Muscle of leg (tissue), 16 donors: ENCODE measurements at places on chromosomes 5 and 9. TPM values are rescaled to one million over a fixed set of nuclear protein-coding genes. Genes with fewer than 3 reads are reported as not detected.

Gene LCN10
- total RNA-seq, result 12.3 TPM

DNA sequence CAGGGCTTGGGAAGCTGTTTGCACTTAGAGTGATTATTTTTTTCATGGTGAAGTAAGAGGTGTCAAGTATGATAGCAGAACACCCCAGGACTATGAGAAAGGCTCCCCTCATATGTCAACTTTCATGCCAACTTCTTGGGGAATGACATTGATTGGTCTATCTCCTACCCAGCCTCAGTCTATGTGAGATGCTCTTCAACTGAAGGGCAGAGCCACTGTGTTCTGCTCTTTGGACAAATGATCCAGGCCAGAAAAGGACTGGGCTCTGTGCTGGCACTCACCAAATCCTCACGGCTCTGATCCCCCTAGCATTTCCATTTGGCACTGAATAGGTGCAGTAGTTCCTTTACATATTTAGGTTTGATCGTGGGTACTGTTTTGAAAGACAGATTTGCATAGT, 151.1 kb downstream of the DMRT2 start:
- H3K4me1 ChIP-seq, result peaks cover 9% of the 10 kb centered on the region
- no peak overlapping the region for H3K4me3 ChIP-seq
- no peak for DNase-seq
- no peak overlapping the region for H3K27ac ChIP-seq
- no peaks in the 10 kb centered on the region for H3K27me3 ChIP-seq
- H3K36me3 ChIP-seq, result no peaks in the 10 kb centered on the region

- DNase-seq, result no peak
- no peaks in the 10 kb centered on the region for H3K27me3 ChIP-seq
- H3K4me1 ChIP-seq, result no peaks in the 10 kb centered on the region
- no peak overlapping the region for H3K4me3 ChIP-seq
- no peak overlapping the region for H3K27ac ChIP-seq
- no peaks in the 10 kb centered on the region for H3K36me3 ChIP-seq
Observed at GRCh38 chr5:166909926-166910325, 1381.5 kb upstream of the WWC1 start.

Gene SEMA5A
- 26.5 TPM for total RNA-seq

Gene IGIP
- 5.5 TPM for total RNA-seq

Gene PCDHB15
- total RNA-seq, result 4.3 TPM

- H3K4me3 ChIP-seq, result no peak overlapping the region
- peaks cover 40% of the 10 kb centered on the region for H3K36me3 ChIP-seq
- DNase-seq, result no peak
- H3K4me1 ChIP-seq, result no peaks in the 10 kb centered on the region
Observed at GRCh38 chr5:635306-636055, 23.3 kb downstream of the CEP72 start.

Gene NAIP
- 10.7 TPM for total RNA-seq

Gene GARNL3
- total RNA-seq, result 20.2 TPM

Gene TAF11L10
- not detected for total RNA-seq

Gene ZNF879
- 6.0 TPM for total RNA-seq

Gene HSPA5
- 41.0 TPM for total RNA-seq

DNA sequence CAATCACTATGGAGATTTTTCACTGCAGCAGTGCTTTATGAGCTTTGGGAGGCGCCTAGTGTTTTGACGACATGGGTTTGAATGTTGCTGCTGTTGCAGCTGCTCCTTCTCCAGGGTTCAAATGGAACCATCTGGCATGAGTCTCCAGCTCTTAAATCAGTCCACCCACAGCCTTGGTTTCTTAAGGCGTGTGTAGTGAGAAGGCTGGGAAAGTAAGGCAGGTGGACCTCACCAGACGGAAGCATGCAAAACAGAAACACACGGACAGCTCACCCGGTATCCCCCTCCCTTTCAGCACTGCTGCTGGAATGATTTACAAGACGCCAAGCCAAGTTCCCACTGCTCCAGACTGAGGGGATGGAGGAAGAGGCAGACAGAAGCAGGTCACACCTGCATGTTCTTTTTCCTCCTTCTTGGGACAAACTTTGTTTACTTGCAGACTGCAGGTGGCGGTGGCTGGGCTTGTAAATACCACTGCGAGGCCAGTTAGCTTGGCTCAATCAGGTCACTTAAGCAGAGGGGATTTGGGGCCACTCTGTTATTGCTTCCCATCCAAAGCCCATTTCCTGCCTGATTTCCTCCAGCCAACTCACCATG, 47.4 kb downstream of the ADAM19 start:
- H3K27me3 ChIP-seq, result no peaks in the 10 kb centered on the region
- H3K36me3 ChIP-seq, result peaks cover 14% of the 10 kb centered on the region
- peaks cover 35% of the 10 kb centered on the region for H3K4me1 ChIP-seq

Gene PLK2
- total RNA-seq, result 103 TPM

DNA sequence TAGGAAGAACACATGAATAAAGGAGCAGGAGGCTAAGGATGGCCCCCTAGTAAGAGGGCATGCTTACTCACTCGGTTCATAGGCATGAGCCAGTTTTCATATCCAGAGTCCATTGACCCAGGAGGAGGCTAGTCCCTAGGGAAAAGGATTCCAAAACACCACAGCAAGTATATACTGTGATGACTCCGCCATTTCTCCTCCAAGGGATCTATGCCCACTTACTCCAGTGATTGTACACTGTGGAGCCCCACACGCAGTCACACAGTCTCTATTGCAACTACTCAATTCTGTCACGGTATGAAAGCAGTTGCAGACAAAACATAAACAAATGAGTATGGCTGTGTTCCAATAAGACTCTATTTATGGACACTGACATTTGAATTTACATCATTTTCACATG, 117.7 kb upstream of the ALDH1B1 start:
- no peaks in the 10 kb centered on the region for H3K36me3 ChIP-seq
- no peak overlapping the region for H3K27ac ChIP-seq
- H3K4me1 ChIP-seq, result peaks cover 5% of the 10 kb centered on the region
- DNase-seq, result no peak

GRCh38 chr9:98862936-98863335, 55.5 kb downstream of the GALNT12 start:
- peaks cover 59% of the 10 kb centered on the region for H3K4me1 ChIP-seq
- H3K27me3 ChIP-seq, result no peaks in the 10 kb centered on the region
- no peak overlapping the region for H3K4me3 ChIP-seq
- H3K36me3 ChIP-seq, result no peaks in the 10 kb centered on the region

GRCh38 chr5:176685010-176685409, 37.7 kb downstream of the TSPAN17 start:
- no peaks in the 10 kb centered on the region for H3K36me3 ChIP-seq
- H3K4me1 ChIP-seq, result peaks cover 5% of the 10 kb centered on the region
- H3K27me3 ChIP-seq, result peaks cover 43% of the 10 kb centered on the region
- no peak overlapping the region for H3K4me3 ChIP-seq

- H3K27me3 ChIP-seq, result no peaks in the 10 kb centered on the region
- H3K4me3 ChIP-seq, result no peak overlapping the region
- no peak overlapping the region for H3K27ac ChIP-seq
- no peak for DNase-seq
- H3K4me1 ChIP-seq, result peaks cover 41% of the 10 kb centered on the region
Observed at GRCh38 chr5:6729386-6730310, 16.4 kb downstream of the TENT4A start.

Gene CDHR2
- total RNA-seq, result 0.04 TPM

Gene PCDHB16
- total RNA-seq, result 2.1 TPM

DNA sequence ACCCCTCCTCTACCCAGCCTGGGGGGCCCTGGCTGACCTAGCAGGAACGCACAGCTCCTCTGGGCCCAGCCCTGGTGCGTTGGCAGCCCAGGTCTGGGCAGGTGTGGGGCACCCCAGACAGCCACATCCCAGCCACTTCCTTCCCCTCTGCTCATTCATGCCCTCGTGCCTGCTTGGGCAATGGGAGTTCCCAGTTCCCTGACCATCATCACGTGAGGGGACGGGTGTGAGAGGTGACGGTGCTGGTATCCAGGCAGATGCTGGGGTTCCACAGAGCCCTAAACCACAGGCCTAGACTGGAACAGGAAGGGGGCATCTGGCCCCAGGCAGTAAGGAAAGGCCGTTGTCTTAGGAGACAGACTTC, 8.4 kb downstream of the RALGDS start:
- H3K4me1 ChIP-seq, result peaks cover 56% of the 10 kb centered on the region
- peak; percentile 76 for DNase-seq
- H3K27ac ChIP-seq, result peak overlapping the region; percentile 91
- H3K4me3 ChIP-seq, result no peak overlapping the region

Gene DMRT3
- total RNA-seq, result 0.09 TPM

Gene DNAJC21
- total RNA-seq, result 24.8 TPM

- peak; percentile 52 for DNase-seq
- H3K27me3 ChIP-seq, result no peaks in the 10 kb centered on the region
- H3K4me3 ChIP-seq, result peak overlapping the region; percentile 93
- H3K36me3 ChIP-seq, result no peaks in the 10 kb centered on the region
- H3K4me1 ChIP-seq, result peaks cover 9% of the 10 kb centered on the region
Observed at GRCh38 chr5:149959406-149960236, 937 bp upstream of the SLC26A2 start.

DNA sequence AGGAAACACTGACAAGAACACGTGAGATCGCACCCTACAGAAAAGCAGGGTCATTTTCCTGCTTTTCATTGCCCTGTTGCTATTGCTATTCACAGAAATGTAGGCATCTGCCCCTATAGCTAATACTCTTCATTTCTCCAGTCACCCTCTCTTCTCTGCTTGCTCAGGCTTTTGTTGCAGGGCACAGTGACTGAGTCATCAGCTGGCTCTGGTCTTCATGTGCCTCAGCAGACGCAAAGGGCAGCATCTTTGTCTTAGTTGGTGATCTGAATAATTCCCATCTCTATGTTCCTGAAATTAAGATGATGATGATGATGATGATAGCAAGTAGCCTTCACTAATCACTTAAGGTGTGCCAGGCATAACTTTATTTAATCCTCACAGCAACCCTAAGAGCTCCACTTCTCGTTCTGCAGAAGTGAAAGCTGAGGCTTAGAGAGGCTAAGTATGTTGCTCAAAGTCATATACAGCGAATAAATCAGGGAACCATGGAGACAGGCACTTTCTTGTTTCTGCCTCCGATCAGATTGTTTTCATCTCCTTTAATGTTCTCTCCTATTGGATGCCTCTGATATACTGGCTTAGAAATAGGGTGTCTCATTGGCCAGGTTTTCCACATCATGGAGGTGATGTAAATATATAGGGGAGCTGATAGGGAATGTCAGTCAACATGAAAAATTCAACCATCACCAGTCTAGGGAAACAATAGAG, 133.0 kb upstream of the STK32A start:
- H3K27ac ChIP-seq, result no peak overlapping the region
- H3K36me3 ChIP-seq, result no peaks in the 10 kb centered on the region
- no peaks in the 10 kb centered on the region for H3K27me3 ChIP-seq
- no peak overlapping the region for H3K4me3 ChIP-seq

DNA sequence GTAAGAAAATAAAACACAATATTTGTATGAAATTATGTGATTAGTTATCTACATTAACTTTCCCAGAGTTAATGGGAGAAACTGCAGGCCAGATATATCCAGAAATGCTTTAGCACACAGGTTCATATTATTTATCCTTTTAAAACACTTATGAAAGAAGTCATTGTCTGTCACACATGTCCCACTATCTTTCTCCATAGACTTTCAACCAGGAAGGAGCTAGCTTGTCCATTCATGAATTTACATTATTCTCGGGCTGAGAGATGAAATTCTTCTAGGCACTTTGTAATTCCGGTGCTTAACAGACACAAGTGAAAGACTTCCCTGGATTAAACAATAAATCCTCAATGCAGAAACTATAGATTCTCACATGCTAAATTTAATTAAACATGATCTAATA, 1043.2 kb downstream of the CDH9 start:
- no peak overlapping the region for H3K4me3 ChIP-seq
- no peak overlapping the region for H3K27ac ChIP-seq
- no peak for DNase-seq
- H3K27me3 ChIP-seq, result no peaks in the 10 kb centered on the region
- no peaks in the 10 kb centered on the region for H3K36me3 ChIP-seq
- no peaks in the 10 kb centered on the region for H3K4me1 ChIP-seq

DNA sequence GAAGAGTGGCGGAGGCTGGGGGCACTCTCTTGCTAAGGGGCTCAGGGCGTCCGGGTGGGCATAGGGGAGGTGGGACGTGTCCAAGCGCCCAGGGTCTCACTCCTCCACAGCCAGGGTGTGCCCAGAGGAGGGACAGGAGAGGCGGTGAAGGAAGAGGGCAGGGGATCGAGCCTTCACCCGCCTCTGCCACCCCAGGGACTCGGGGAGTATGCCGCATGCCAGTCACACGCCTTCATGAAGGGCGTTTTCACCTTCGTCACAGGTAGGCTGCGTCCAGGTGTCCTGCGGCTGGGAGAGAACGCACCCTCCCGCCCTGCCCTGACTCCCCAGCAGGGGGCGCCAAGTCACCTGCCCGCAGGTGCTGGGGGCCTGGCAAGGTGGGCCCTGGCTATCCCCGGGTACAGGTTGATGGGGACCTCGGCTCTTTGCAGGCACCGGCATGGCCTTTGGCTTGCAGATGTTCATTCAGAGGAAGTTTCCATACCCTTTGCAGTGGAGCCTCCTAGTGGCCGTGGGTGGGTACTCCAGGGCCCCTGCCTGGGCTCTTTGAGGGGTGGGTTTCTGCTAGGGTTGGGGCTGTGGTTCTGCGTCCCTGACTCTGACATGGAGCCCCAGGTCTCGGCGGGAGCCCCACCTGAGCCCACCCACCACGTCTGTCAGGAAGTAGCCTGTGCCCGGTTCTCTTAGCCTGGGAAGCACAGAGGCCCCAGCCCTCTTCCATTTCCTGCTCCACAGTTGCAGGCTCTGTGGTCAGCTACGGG, 552 bp downstream of the TMEM141 start:
- peaks cover 10% of the 10 kb centered on the region for H3K27me3 ChIP-seq
- H3K27ac ChIP-seq, result peak overlapping the region; percentile 94
- peak overlapping the region; percentile 89 for H3K4me3 ChIP-seq
- peaks cover 29% of the 10 kb centered on the region for H3K4me1 ChIP-seq

- no peaks in the 10 kb centered on the region for H3K27me3 ChIP-seq
- no peak overlapping the region for H3K4me3 ChIP-seq
- DNase-seq, result no peak
- H3K4me1 ChIP-seq, result no peaks in the 10 kb centered on the region
- no peak overlapping the region for H3K27ac ChIP-seq
- H3K36me3 ChIP-seq, result no peaks in the 10 kb centered on the region
Observed at GRCh38 chr5:58504766-58505165, 13.5 kb downstream of the GAPT start.

GRCh38 chr5:154834053-154834452, 16.4 kb downstream of the FAXDC2 start:
- H3K27ac ChIP-seq, result no peak overlapping the region
- DNase-seq, result no peak
- no peaks in the 10 kb centered on the region for H3K27me3 ChIP-seq
- H3K4me1 ChIP-seq, result peaks cover 22% of the 10 kb centered on the region
- peaks cover 46% of the 10 kb centered on the region for H3K36me3 ChIP-seq

Gene AP3B1
- 35.5 TPM for total RNA-seq

Gene GAS1
- 86.5 TPM for total RNA-seq

- peak overlapping the region; percentile 96 for H3K27ac ChIP-seq
- no peak for DNase-seq
- H3K4me1 ChIP-seq, result peaks cover 12% of the 10 kb centered on the region
- peak overlapping the region; percentile 62 for H3K4me3 ChIP-seq
- no peaks in the 10 kb centered on the region for H3K27me3 ChIP-seq
Observed at GRCh38 chr5:115840873-115841272, 492 bp downstream of the ATG12 start.
